Hair follicular keratinocyte (primary cell): ENCODE measurements at places on chromosomes 3 and 15. TPM values are rescaled to one million over a fixed set of nuclear protein-coding genes. Genes with fewer than 3 reads are reported as not detected.

Gene SERPINI1
- 2.2 and 2.5 TPM in 2 replicates for total RNA-seq

Gene FBXO22
- total RNA-seq: 58.9 and 63.4 TPM in 2 replicates

Gene SPESP1
- 8.0 and 9.2 TPM in 2 replicates for total RNA-seq

Gene SCN11A
- total RNA-seq: not detected in 2 replicates

Gene TMEM212
- not detected in 2 replicates for total RNA-seq

Gene SEMA3G
- total RNA-seq: 0.46 TPM in 1 of 2 replicates, not detected in the other

Gene IGSF11
- total RNA-seq: not detected in 2 replicates

Gene CFAP161
- not detected in 2 replicates for total RNA-seq
